Regular cardiac myocyte (primary cell): ENCODE measurements at places on chromosomes 2 and 18. TPM values are rescaled to one million over a fixed set of nuclear protein-coding genes. Genes with fewer than 3 reads are reported as not detected.

FHL2 gene
- total RNA-seq, result 247 and 287 TPM in 2 replicates

CTAGE1 gene
- 0.28 TPM in 1 of 2 replicates, not detected in the other for total RNA-seq

CFAP65 gene
- total RNA-seq, result not detected in 2 replicates

SPP2 gene
- not detected in 2 replicates for total RNA-seq

KLHL30 gene
- total RNA-seq, result 1.7 and 9.9 TPM in 2 replicates

MTERF4 gene
- total RNA-seq, result 22.6 and 25.7 TPM in 2 replicates

SERTAD2 gene
- total RNA-seq, result 9.4 and 11.0 TPM in 2 replicates

USP40 gene
- total RNA-seq, result 28.6 and 29.3 TPM in 2 replicates
